A172 (cell line): ENCODE measurements at places on chromosomes 7 and 10.
A peak's percentile ranks its signal among the peaks of the same experiment; 100 is the strongest.

GRCh38 chr10:72026278-72027111 is 61.9 kb downstream of the SPOCK2 start:
- peak; percentile 82 for DNase-seq

- peak; percentile 88 for DNase-seq
These were observed 148.3 kb upstream of the BMPER start for GRCh38 chr7:33757050-33757449.

GRCh38 chr7:51973939-51974338 is 657.3 kb upstream of the COBL start:
- no peak for DNase-seq

DNA sequence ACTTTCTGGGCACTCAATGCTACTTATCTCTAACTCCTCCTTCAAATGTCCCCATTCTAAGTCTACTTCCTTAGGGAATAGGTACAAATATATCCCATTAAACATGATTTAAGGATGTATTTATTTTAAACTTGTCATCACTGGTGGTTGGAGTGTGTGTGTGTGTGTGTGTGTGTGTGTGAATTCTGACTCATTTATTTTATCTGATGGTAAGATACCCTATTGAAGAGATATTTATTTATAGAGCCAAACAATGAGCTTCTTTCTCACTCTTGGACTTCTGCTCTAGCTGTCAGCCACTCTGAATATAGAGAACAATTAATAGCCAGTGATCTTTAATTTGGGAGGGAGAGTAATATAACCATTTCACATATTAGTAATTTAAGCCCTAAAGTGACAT is 17.8 kb upstream of the MAGI2 start:
- DNase-seq = no peak

- DNase-seq = no peak
These were observed 64.0 kb downstream of the BBS9 start for GRCh38 chr7:33193308-33193864.

- peak; percentile 30 for DNase-seq
These were observed 53.0 kb downstream of the PDZD8 start for GRCh38 chr10:117322260-117322659.

GRCh38 chr7:27196287-27196767 is 3.6 kb downstream of the HOXA13 start:
- DNase-seq = peak; percentile 65

DNA sequence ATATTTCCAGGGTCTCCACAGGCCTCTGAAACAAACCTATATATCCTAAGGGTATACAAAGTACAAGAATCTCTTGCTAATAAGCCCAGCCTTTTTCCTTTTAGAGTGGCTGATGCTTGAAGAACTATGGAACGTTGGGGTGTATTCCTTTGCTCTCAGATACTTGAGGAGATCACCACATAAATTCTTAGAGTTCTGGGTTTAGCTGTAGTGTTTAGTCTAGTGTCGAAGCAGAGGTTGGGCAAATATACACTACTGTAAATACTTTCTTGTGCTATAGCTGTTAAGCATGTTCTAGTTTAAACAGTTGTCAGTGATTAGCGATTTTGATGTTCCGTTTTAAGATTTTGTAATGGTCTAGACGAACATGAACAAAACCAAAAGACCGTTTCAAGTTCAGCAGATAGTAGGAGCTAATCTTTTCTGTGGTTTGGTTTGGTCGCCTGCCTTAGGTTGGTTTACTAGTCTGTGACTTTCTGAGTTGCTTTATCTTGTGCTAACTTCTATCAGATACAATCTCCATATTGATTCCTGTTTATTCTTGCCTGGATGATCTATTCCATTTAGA is 229.6 kb downstream of the NSUN6 start:
- DNase-seq = no peak

DNA sequence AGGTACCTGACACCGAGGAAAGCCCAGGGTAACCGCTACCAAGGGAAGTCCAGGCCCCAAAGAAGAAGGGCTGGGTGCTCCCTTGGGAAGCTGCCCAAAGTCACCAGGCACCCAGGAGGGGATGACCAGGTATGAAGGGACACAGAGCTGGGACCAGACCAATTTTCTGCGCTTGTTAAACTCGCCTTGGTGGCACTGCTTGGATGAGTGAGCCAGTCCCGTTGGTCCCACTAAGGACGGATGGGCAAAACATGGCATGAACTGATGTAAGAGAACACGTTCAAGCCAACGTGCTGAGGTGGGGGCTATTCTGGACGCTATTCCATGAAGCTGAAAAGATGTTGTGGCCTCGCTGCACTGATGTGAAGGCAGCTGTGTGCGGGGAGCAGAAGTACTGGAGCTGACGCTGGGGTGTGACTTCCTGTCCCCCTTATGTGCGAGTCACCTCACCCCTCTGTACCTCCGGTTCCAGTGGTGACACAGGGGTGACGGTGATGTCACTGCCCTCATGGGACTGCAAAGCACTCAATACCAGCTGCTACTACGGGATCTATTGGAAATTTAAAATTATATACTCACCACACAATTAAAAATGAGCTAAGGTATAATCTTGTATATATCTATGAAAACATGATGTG is 73.6 kb downstream of the COBL start:
- no peak for DNase-seq

DNA sequence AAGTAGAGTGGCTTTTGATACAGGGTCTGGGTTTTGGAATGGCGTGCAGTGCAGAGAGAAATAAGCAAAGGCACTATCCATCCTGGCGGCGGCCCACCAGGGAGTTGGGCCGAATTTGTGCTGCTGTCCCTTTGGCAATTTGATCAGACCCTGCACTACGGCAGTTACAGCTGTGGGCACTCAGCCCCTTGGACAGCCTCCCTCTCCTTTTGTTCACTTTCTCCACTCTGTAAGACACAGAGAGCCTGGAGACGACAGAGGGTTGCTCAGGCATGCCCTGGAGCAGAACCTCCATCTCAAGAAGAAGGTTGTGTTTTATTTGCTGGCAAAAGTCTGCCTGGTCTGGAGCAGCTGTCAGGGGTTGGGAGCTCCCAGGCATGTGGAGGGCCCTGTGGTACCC is 55.8 kb downstream of the LHPP start:
- no peak for DNase-seq

DNA sequence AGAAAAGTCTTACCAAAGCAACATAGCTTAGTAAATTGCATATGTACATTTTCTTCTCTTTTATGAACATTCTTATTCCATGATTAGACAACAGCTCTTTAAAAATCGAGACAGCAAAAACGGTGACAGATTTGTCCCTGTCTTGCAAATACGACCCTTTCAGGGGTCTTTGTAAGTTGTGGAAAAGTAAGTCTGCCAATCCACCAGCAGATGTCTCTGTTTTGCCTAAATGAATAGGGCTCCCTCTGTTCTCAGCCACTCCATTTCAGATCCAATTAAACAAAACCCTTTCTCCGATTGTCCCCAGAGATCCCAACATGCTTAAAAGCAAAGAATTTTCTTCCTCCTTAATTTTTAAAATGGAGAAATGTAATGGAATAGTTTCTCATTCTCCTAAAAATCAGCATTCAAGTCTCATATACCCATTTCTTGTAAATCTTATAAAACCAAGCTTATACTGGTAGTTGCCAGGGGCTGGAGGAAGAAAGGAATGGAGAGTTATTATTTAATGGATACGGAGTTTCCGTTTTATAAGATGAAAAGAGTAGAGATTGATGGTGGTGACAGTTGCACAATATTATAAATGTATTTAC is 61.0 kb upstream of the NFE2L3 start:
- DNase-seq = peak; percentile 68

- DNase-seq = no peak
These were observed 52.8 kb downstream of the LMBR1 start for GRCh38 chr7:156840134-156840533.
